G401 (cell line): ENCODE measurements at places on chromosomes 2 and 18.

- DNase-seq = peak; percentile 95
These were observed 103.8 kb upstream of the NDUFV2 start for GRCh38 chr18:8998481-8999217.

DNA sequence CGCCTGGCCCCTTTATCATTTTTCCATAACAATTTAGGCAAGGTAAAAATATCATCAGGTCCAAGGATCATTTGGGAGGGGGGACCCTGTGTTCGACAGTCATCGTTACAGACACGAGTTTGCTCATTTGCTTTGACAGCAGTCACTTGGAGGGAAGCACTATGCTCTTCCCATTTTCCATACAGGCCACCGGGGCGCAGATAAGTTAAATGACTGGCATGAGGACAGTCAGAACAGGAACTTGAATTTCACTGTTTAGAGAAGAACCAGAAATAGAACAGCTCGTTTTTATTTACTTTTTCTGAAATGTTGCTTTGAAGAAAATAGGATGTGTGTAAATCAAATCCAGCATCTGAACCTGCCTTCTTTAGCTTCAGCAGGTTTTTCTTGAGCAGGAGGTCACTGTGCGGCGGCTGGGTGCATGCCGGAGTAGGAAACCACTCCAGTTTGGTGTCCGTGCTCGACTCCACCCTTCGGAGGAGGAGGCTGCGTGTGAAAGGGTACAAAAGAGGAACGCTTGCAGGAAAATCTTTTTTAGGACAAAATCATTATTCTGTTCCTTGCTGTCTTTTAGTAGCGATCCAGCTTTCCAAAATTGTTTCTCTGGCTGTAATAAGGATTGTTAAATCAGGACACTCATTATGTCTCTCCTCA lies 15.2 kb downstream of the NPAS2 start:
- DNase-seq = no peak

DNA sequence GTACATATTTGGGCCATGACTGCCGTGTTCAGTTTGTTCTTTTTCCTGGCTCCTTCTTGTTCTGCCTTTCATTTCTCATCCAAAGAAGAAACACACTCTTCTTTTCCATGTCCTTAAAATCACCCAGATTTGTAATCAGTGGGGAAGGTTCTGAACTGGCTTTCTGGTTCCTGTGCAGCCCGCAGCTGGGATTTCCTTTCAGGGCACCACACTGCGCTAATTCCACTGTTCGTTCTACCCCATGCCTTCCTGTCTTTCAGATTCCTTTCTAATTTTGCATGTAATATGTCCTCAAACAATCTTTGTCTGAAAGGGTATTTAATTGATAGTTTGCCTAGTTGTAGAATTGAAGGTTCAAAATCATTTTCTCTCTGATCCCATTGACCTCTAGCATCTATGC lies 94.1 kb downstream of the HS1BP3 start:
- DNase-seq = no peak

- DNase-seq = no peak
These were observed 602.9 kb downstream of the NYAP2 start for GRCh38 chr2:226002438-226002837.

DNA sequence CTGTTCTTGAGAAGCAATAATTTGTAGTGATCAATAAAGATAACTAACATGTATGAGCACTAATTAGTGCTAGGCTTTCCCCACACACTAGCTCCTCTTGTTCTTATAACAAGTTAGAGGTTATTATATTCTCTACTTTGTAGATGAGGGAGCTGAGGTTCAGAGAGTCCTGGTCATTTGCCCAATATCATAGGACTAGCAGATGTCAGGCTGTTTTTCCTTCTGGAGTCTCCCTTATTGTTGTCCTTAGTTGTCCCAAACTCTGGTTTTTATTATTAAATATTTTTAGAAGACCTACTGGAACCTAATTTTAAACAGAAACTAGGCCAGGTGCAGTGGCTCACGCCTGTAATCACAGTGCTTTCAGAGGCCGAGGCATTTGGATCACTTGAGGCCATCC lies 16.5 kb upstream of the TTC39C start:
- peak; percentile 57 for DNase-seq

- DNase-seq = no peak
These were observed 44.4 kb upstream of the LRRTM1 start for GRCh38 chr2:80348953-80349352.

GRCh38 chr2:177405029-177405692 lies 12.6 kb downstream of the AGPS start:
- no peak for DNase-seq

DNA sequence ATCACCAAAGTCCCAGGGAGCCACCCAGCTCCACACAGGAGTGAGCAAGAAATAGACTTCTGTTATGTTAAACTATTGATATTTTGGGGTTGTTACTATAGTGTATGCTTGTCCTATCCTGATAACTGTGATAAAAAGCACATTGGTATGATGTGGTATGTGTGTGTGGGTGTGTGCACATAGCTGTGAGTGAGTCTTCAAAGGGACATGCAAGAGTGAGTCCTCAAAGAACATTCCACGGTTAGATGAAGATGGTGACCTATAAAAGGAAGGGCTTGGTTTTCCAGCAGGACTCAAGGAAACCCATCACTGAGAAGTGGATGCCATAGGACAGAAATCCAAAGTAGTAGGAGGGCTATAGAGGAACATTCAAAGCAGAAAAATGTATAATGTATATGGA lies 342.9 kb downstream of the TSN start:
- DNase-seq = no peak

GRCh38 chr2:32564417-32565035 lies 63.3 kb upstream of the TTC27 start:
- DNase-seq = no peak
